GM12864 (cell line): ENCODE measurements at places on chromosomes 2 and 18.

DNA sequence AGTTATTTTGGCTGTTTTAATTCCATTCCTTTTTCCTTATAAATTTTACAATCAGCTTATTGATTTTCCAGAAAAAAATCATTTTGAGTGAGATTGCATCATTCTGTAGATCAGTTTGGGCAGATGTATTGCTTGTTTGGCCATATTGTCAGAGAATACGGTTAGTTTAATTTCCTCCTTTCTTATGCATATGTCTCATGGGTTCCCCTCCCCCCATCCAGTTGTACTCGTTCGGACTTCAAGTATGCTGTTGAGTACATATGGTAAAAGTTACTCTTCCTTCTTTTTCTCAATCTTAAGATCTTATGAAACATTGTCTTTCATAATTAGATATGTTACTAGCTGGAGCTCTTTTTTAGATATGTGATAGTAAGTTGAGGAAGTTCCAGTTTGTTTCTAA is 131.2 kb upstream of the TTC27 start:
- DNase-seq: no peak

GRCh38 chr18:33201509-33201926 is 239.0 kb downstream of the CCDC178 start:
- no peak for DNase-seq

DNA sequence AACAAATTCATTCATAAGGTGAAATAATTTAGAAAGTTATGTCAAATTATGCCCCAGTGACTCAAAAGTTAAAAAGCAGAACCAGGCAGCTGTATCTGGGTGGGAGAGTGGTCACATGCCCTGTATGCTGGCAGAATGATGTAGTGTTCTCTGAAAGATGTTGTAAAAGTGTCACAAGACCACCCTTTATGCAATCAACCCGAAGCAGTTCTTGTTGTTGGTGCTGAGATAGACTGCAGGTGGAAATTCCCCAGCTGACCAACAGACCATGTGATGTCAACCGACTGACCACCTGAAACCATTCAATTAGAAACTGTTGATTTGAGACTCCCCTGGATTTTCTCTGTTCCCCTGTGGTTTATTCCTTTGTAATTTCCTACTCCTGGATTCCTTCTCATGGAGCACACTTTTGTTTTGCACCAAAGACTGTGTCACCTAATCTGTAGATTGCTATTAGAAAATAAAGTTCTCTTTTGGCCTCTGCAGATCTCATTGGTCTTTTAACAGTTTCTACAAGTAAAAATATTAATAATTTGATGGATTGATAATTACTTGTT is 1341.3 kb upstream of the LRRTM1 start:
- no peak for DNase-seq

DNA sequence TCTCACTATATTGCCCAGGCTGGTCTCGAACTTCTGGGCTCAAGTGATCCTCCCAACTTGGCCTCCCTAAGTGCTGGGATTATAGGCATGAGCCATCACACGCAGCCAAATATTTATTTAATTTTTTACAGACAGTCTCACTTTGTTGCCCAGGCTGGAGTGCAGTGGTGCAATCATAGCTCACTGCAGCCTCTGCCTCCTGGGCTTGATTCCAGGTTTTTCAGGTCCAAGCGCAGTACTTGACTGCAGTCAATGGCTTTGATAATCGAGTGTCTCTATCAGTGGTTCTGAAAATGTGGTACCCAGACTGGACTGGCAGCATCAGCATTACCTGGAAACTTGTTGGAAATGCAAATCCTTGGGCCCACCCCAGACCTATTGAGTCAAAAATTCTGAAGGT is 63.1 kb downstream of the PLB1 start:
- no peak for DNase-seq

GRCh38 chr2:188969236-188969635 is 4.9 kb upstream of the COL3A1 start:
- DNase-seq: no peak

DNA sequence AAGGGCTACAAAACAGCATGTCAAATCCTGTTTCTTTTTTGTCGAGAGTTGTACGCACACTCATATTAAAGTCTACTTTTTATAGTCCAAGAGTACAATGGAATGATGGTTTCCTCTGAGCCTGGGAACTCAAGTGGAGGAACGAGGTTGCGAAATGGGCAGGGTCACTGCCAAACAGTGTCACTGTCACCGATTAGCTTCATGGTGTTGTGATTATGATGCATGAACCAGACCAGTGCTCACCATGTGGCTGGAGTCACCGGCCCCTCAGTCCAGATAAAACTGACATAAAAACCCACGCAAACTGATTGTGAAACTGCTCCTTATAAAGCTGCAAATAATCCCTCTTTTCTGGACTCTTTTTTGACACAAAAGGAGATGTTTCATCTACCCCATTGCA is 122.0 kb downstream of the COPS8 start:
- DNase-seq: no peak

GRCh38 chr2:194610297-194610696 is 1046.7 kb upstream of the SLC39A10 start:
- DNase-seq: no peak

GRCh38 chr2:155842103-155842502 is 490.4 kb downstream of the NR4A2 start:
- DNase-seq: no peak

DNA sequence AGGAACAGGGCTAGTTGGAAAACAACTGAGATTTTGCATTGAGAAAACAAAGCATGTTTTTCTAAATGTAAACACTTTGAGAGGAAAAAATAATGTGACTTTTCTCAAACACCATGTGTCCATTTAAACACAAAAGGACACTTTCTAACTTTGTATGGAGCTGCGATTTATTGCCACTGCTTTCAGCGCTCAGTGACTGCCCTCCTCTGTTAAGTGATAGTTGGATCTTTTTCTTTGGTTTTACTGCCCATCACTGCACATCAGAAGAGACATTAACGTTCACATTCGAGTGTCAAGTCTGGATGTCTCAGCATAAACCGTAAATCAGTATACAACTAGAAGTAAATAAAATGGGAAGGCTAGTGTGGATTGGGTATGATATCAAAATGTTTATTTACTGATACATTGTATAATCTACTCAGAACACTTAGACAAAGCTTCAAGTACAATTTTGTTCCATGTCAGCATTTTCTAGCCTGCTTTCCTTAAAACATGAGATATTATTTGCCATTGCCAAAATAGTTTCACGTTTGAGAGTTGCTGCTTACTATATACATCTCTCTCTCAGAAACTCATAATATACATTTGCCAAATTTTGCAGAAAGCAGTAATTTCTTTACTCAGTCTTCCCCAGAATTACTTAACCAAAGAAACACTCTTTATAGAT is 237.6 kb downstream of the IKZF2 start:
- no peak for DNase-seq

GRCh38 chr2:133685636-133686215 is 117.5 kb upstream of the NCKAP5 start:
- no peak for DNase-seq

DNA sequence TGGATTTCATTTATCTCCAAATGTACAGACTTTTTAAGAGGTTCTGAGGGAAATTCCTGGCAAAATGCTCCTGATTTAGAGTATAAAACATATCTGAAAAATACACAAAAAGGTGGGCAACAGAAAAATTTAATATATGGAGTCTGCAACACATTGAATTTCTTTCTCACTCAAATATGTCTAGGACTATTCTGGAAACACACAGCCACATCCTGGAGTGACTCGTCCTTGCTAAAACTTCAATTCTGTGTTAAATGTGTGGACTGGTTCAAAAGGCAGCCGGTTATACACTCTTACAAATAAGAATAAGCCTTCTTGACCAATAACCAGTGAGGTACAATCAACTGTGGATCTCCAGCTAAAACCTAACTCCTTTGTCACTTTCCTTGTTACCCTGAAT is 44.1 kb upstream of the RND3 start:
- DNase-seq: no peak

- DNase-seq: no peak
Measured at GRCh38 chr2:20122864-20123263, 71.4 kb upstream of the LAPTM4A start.

DNA sequence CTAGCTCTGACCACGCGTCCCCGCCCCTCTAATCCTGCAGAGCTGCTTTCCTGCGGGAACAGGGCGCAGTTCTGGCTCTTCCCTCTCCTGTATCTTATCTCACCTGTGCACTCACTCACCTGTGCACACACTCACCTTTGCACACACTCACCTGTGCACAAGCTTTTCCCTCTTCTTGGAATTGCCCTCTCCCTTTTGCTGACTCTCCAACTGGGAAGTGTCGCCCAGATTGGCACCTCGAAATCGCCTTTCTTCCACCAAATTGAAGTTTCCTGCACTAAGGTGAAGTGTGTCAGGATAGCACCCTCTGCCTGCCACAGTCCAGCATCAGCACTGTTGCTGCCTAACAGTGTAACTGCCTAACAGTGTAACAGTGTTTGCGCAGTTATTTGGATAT is 566 bp upstream of the CMPK2 start:
- DNase-seq: no peak

DNA sequence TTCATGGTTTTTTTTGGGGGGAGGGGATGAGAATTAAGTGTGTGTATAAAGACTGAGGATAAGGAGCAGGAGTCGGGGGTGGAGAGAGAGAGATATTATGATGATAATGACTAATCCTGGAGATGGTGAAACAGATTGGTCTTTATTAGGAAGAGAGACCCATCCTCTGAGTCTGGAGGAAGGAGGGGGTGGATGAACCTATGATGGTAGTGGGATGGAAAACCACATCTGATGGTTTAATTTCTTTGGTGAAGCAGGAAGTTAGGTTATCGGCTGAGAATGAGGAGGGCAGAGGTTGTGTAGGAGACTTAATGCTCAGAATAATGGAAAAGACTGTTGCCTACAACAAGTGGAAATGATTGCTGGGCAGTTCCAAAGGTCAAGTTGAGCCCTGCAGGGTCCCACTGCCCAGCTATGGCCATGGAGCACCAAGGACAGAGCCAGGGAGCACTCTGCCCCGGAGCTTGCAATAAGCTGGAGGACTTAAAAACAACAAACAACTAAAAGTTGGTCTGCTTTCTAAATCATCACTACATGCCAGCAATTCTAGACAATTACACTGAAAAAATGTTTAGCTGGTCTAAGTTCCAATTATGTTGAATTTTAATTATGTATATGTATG is 7.9 kb downstream of the SLC16A14 start:
- no peak for DNase-seq

DNA sequence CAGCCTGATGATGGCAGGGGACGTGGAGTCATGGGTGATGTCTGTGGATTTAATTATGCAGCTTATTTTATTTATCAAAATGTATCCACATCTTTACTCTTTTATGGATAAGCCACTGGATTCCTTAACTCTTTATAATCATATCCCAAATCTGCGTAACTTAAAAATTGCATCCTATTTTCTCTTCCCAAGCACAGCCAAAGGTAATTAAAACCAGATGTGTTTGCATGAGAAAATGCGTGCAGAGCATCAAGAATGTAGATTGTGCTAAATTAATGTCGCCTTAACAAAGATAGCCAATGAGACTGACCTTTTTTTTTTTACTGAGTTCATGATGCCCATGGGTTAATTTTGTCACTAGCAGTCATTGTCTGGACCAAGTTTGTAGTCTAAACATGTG is 10.0 kb downstream of the SH3RF3 start:
- DNase-seq: no peak

DNA sequence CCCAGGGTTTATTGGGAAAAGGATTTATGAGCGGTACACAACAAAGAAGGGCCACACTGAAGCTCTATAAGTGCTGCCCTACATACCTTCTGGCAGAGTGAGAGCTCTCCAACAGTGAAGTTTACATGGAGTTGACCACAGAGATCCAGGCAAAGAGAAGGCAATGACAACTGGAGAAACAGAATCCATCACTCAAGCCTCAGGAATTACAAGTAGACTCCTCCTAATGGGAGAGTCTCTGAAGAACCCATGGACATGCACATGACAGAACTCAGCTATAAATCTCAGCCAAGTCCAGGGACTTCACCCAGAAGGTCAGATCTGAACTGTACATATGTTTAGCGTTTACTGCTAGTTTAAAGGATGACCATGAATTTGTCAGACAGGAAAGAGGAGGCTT is 164.7 kb downstream of the DNAH7 start:
- no peak for DNase-seq

- no peak for DNase-seq
Measured at GRCh38 chr18:45168866-45169600, 446.2 kb upstream of the SLC14A2 start.

- no peak for DNase-seq
Measured at GRCh38 chr2:71749671-71750101, 296.3 kb downstream of the DYSF start.

- DNase-seq: no peak
Measured at GRCh38 chr2:64205415-64205814, 61.2 kb upstream of the PELI1 start.

DNA sequence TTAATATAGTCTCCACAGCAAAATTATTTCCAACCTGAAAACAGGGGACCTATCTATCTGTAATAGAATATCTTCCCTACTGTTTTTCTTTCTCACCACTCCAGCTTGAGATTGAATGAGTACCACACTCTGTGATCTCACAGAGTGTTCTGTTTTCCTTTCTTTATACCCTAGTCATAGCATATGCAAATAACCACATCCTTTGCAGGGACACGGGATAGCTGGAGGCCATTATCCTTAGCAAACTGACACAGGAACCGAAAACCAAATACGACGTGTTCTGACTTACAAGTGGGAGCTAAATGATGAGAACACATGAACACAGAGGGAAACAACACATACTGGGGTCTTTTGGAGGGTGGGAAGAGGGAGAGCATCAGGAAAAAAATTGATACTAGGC is 224.7 kb downstream of the SLC8A1 start:
- no peak for DNase-seq

DNA sequence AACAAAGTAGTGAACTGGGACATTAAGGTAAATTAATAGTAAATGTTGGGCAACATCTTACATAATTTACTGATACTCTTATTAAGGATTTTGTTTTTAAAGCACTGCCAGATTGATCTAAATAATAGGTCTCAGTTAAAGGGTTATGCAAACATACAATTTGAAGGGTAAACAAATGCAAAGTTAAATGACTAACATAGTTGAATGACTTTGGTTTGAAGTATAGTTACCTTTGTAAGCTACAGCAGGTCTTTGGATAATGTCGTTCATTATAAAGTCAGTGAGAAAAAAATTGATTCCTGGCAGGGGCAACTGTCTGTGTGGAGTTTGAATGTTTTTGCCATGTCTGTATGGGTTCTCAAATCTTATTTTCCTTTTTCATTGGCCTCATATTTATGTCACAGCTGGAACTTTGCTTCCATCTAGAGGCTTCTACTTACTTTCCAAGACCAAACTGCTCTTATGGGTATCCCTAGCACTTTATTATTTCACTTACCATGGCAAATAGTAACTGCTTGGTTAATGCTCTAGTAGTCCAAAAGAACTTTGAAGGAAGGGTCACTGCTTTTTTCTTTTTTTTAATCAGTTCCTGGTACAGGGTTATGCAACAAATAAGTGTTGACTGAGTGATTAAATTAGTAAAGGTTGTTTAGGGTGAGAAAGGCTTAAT is 107.8 kb downstream of the NBEAL1 start:
- DNase-seq: no peak

- no peak for DNase-seq
Measured at GRCh38 chr18:13401404-13401803, 182.8 kb downstream of the LDLRAD4 start.

DNA sequence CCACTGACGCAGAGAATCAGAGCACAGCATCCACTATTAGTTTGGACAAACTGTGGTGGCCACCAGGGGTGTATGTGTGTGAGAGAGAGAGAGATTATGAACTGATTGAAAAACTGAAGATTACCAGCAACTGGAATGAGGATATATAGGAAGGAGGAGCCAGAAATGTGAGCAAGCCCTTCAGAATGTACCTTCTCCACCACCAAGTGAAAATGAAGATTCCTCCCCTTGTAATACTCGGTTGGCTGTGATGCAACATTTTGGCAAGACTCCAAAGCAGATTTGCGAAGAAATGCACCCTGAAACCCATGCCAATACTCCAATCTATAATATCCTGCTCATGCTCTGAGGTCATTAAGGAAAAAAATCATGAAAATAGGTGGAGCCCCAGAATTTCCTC is 121.2 kb upstream of the SLC35G4 start:
- DNase-seq: no peak
